GM12878 (cell line): ENCODE measurements at places on chromosomes 12 and 14.

- DNase-seq: no peak
Measured at GRCh38 chr12:66392266-66392915, 90.1 kb downstream of the HELB start.

DNA sequence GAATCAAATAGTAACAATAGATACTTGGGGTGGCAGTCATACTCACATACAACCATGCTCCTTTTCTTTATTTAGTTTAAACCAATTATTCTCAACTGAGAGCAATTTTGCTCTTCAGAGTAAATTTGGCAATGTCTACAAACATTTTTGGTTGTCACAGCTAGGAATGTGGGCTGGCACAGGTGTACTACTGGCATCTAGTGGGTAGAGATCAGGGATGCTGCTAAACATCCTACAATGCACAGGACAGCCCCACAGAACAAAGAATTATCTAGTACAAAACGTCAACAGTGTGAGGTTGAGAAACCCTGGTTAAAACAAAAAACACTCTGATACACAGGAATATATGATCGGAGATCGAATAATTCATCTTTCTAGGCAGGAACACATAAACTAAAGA lies 186.5 kb downstream of the NELL2 start:
- DNase-seq: no peak

DNA sequence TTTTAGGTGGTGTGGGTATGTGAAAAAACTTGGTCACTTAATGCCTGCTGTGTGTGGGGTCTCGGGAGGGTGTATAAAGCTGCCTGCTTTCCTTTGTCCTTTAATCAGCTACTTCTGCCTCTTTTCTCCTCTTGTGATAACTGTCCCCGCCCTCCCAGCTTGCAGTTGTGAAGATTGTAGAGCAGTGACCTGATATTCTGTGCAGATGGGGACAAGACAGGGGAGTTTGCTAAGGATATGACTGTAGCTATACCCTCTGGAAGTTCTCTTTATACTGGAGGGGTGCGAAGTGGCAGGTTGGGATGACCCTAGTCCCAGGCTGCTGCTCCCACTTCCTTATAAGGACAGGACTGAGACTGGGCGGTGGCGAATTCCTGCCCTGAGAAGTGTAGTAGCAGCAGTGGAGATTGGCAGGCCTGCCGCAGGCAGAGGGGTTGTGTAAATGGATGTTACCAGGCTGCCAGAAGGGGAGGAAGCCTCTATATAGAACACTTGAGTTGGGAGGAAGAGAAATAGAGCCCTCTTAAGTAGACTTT lies 835 bp downstream of the MYL6 start:
- DNase-seq: no peak

DNA sequence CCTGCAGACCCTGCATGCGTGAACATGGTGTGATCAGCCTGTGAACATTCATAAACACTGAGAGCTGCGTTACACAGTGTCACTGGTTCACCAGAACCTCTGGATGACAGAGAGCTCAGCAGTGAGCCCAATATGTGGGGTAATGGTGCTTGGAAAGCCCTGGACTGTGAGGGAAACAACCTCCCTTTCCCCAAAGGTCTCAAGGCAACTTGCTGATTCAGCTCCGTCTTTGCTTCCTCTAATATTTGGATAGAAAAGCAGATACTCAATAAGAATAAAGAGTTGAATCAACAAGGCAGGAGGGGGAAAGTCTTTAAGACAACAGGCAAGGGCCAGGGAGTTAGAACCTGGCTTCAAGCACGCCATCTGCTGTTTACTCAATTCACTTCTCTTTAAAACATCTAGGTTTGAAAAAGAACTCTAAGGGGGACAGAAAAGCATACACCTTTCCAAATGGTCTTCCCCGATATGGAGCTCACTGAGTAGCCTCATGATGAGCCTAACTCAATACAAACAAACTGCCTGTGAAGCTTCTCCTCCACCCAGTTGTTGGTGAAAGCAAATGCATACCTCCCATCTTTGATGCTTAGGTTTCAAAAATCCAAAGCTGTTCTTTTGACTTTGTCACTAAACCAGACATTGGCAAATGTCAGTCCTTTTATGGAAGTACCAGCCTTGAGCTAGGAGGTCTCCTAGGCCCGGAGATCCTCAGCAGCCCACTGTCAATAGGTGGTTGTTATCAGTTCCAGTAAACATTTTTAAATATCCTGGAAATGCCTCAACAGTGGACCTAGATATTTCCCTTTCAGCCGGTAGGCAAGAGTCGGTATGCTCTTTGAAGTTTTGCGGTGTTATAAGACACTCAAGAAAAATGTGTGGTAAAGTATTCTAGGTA lies 76.1 kb downstream of the SAMD4A start:
- DNase-seq: no peak

GRCh38 chr12:47742253-47742825 lies 16.3 kb downstream of the RAPGEF3 start:
- DNase-seq: no peak

DNA sequence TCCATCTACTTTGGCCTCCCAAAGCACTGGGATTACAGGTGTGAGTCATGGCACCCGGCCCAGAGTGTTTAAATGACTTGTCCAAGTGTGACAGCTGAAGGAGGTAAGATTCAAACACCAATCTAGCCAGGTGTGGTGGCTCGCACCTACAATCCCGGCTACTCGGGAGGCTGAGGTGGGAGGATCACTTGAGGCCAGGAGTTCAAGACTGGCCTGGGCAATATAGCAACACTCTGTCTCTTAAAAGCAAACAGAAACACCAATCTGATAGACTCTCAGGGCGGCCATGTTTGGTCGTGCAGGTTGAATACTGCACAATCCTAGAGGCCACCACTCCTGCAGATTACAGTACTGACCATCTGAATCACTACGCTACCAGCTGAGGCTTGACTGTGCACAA lies 68.7 kb downstream of the RBM19 start:
- DNase-seq: no peak

- peak; percentile 30 for DNase-seq
Measured at GRCh38 chr12:40559865-40560264, 132.4 kb upstream of the CNTN1 start.

- DNase-seq: no peak
Measured at GRCh38 chr12:25455696-25456095, 97.4 kb downstream of the LMNTD1 start.
